ENCODE measurements at places on chromosomes 12 and 14.

- no peak for DNase-seq
These were observed 2.8 kb downstream of the ESYT1 start for GRCh38 chr12:56130876-56131275.

- no peak for DNase-seq
These were observed 19.5 kb upstream of the GOLGA5 start for GRCh38 chr14:92774572-92774971.

DNA sequence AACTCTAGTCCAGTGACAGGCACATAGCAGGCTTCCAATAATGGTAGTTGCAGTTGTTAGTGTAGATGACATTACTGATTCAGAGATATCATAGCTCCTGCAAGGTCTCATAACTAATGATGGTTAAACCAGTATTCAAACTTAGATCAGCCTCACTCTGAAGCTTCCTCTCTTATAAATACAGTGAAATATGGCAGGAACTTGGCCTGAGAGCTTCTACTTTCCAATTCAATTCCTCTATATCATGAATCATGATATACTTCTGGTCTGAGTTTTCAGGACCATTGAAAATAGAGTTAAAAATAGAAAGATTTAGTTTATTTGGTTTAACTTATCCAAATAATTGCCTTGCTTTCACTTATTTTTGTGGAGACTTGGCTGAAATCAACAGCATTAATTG, 167.5 kb upstream of the NOVA1 start:
- no peak for DNase-seq

GRCh38 chr12:56721721-56722120, 3.4 kb downstream of the NACA start:
- no peak for DNase-seq

GRCh38 chr14:75277815-75278421, 710 bp upstream of the FOS start:
- peak; percentile 58 for DNase-seq

- DNase-seq = no peak
These were observed 30.7 kb upstream of the PWP1 start for GRCh38 chr12:107654873-107655272.

GRCh38 chr12:54259194-54260011, 20.5 kb downstream of the CBX5 start:
- peak; percentile 94 for DNase-seq

DNA sequence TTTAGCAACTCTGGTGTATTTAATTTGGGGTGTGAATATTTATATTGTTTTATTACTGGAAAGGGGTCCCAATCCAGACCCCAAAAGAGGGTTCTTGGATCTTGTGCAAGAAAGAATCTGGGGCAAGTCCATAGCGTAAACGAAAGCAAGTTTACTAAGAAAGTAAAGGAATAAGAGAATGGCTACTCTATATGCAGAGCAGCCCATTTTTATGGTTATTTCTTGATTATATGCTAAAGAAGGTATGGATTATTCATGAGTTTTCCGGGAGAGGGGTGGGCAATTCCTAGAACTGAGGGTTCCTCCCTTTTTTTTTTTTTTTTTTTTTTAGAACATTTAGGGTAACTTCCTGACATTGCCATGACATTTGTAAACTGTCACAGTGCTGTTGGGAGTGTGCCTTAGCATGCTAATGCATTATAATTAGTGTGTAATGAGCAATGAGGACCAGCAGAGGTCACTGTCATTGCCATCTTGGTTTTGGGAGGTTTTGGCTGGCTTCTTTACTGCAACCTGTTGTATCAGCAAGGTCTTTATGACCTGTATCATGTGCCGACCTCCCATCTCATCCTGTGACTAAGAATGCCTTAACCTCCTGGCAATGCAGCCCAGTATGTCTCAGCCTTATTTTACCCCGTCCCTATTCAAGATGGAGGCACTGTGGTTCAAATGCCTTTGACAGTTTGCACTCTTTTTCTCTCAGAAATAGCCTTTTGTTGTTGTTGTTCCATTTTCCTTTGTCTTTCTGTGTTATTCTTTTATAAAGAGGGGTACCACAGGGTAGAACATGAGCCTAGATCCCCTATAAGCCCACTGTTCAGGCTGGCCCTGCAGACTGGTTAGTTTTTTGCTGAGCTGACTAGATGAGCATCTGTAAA, 75.5 kb upstream of the DCD start:
- peak; percentile 31 for DNase-seq

DNA sequence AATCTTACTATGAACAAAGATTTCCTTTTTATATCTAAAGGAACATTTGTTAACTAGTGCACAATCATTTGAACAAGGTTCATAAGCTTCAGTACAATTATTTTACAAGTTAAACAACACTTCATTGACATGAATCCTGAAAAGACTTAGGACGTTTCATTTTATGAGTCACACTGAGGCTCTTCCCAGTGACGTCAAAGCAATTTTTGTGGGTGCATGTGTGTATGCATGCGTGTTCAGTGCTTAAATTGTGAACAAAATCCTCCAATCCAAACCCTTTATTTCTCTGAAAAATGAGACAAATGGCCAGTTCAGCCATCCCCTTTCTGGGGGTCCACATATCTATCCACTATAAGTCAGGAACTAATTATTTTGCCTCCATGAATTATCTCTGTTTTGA, 2.9 kb downstream of the LMNTD1 start:
- DNase-seq = no peak

GRCh38 chr12:107356266-107356936, 263.1 kb upstream of the CRY1 start:
- DNase-seq = peak; percentile 87

GRCh38 chr14:104767634-104767918, 14.6 kb downstream of the SIVA1 start:
- no peak for DNase-seq

GRCh38 chr12:6376079-6376869, 911 bp upstream of the SCNN1A start:
- peak; percentile 78 for DNase-seq

- no peak for DNase-seq
These were observed 11.7 kb upstream of the CCDC177 start for GRCh38 chr14:69586404-69586803.

- DNase-seq = no peak
These were observed 603 bp upstream of the ENDOU start for GRCh38 chr12:47725893-47726292.

- peak; percentile 83 for DNase-seq
These were observed 22.2 kb downstream of the COX8C start for GRCh38 chr14:93368996-93369712.
